ENCODE measurements at places on chromosomes 6 and 20.

DNA sequence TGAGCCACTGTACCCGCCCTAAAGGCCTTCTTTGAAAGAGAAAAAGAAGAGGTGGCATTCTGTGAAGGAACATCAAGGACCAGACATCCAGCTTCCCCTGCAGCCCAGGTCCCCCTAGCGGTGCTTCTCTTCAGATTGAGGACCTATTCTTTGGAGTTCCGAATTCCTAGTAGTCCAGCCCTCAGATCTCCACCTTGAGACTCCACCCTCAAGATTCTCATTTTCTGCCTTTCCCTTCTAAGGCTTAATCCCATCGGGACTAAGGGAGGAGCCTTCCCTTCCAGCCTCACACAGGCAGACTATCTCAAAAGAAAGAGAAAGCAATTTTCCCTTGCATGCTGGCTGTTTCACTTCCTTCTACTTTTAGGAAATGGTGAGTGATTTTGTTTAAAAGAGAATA, 32.5 kb downstream of the MUC22 start:
- peaks cover 25% of the 10 kb centered on the region for H3K27me3 ChIP-seq
- no peak overlapping the region for H3K4me3 ChIP-seq
- DNase-seq = peak; percentile 34
- no peak overlapping the region for H3K27ac ChIP-seq
- H3K36me3 ChIP-seq = no peaks in the 10 kb centered on the region

- DNase-seq = no peak
- H3K4me3 ChIP-seq = no peak overlapping the region
- H3K4me1 ChIP-seq = no peaks in the 10 kb centered on the region
Measured at GRCh38 chr20:10665027-10665561, 8.7 kb downstream of the JAG1 start.

GRCh38 chr6:88163616-88164015, 2.5 kb downstream of the CNR1 start:
- no peak for DNase-seq
- no peaks in the 10 kb centered on the region for H3K36me3 ChIP-seq
- peaks cover 39% of the 10 kb centered on the region for H3K27me3 ChIP-seq
- H3K27ac ChIP-seq = no peak overlapping the region
- no peak overlapping the region for H3K4me3 ChIP-seq
- H3K4me1 ChIP-seq = peaks cover 9% of the 10 kb centered on the region

- H3K27ac ChIP-seq = no peak overlapping the region
- H3K36me3 ChIP-seq = peaks cover 42% of the 10 kb centered on the region
- no peaks in the 10 kb centered on the region for H3K27me3 ChIP-seq
- DNase-seq = no peak
Measured at GRCh38 chr6:137203256-137203655, 15.9 kb downstream of the IFNGR1 start.

GRCh38 chr6:111691345-111692225, 85.9 kb upstream of the TRAF3IP2 start:
- H3K4me3 ChIP-seq = no peak overlapping the region
- peaks cover 66% of the 10 kb centered on the region for H3K4me1 ChIP-seq
- DNase-seq = no peak
- H3K27me3 ChIP-seq = no peaks in the 10 kb centered on the region
- H3K27ac ChIP-seq = peak overlapping the region; percentile 44
- H3K36me3 ChIP-seq = peaks cover 81% of the 10 kb centered on the region

DNA sequence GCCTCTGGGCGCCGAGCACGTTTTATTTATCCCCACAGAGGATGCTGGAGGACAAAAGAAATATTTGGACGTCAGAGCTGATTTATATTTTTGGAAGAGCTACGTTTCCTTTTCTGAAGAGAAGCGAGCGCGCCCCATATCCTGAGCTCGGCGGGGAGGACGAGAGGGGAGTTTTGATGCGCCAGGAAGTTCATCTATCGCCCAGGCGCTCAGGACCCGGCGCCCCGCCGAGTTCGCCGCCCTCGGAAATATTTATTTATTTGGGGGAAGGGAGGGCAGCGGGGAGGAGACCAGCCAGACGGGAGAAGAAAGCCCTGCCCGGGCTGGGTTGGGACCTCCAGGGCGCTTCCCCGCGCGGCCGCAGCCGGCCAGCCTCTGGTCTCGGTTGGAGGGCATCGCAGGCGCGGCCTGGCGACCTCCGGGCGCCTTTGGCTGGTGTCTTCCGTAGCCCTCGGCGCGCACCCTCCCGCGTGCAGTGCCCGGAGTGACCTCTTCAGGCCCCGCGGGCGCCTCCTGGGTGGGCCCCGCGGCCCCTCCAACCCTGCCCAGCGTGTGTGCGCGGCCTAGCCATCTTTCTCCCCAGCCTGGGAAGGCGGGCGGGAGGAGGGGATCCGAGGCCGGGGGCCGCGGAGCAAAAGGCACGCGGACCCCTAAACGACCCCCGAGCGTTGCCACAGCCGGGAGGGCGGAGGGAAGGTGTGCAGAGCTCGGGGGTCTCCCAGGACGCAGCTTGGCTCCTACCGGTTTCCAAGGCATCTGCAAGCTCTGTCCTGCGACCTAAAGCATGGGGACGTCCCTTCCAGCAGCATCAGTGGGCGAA, 5.4 kb upstream of the FOXF2 start:
- H3K36me3 ChIP-seq = no peaks in the 10 kb centered on the region
- H3K27me3 ChIP-seq = peaks cover 76% of the 10 kb centered on the region
- no peak overlapping the region for H3K27ac ChIP-seq
- peaks cover 36% of the 10 kb centered on the region for H3K4me1 ChIP-seq
- H3K4me3 ChIP-seq = no peak overlapping the region
- DNase-seq = no peak

GRCh38 chr6:146931214-146931613, 273.0 kb upstream of the STXBP5 start:
- H3K4me1 ChIP-seq = no peaks in the 10 kb centered on the region
- H3K4me3 ChIP-seq = no peak overlapping the region
- peaks cover 3% of the 10 kb centered on the region for H3K27me3 ChIP-seq

DNA sequence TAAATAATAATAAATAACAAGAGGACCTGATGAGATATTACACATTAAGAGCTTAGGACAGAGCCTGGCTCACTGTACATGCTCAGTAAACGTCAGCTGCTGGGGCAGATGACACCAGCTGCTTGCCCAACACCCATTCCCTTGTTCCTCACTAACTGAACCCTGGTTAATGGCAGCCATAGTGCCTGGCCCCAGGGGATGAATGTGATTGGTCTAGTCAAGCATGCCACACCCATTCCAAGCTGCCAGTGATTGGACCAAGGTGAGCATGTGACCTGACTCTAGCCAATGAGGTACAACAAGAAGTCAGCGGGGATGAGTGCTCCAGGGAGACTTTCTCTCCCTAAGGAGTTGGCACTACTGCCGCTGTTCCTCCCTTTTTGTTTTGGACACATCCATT, 85.1 kb upstream of the PTPN1 start:
- peaks cover 4% of the 10 kb centered on the region for H3K4me1 ChIP-seq
- no peak for DNase-seq
- no peak overlapping the region for H3K4me3 ChIP-seq
- no peak overlapping the region for H3K27ac ChIP-seq
- peaks cover 7% of the 10 kb centered on the region for H3K27me3 ChIP-seq

DNA sequence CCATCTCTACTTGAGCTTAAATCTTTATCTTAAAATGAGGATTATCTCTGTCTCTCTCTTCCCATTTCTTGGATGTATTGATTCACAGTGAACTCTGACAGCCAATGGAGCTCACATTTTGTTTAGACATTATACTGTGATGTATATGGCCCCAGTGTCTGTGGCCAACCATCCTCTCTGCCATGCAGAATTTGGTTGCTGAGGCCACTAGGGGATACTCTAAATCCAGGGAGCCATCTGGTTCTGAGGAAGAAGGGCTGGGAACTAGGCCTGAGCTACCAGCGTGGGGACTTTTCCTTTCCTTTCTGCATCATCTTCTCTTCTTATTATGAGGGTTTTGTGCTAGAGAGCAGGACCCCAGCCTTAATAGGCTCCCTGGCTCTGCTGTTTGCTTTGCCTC, 59.1 kb upstream of the RIPOR2 start:
- no peaks in the 10 kb centered on the region for H3K36me3 ChIP-seq
- peaks cover 82% of the 10 kb centered on the region for H3K4me1 ChIP-seq
- no peak overlapping the region for H3K27ac ChIP-seq
- no peaks in the 10 kb centered on the region for H3K27me3 ChIP-seq
- no peak for DNase-seq
- no peak overlapping the region for H3K4me3 ChIP-seq

- H3K27me3 ChIP-seq = no peaks in the 10 kb centered on the region
- no peak for DNase-seq
- H3K36me3 ChIP-seq = no peaks in the 10 kb centered on the region
- H3K27ac ChIP-seq = no peak overlapping the region
Measured at GRCh38 chr20:55744896-55745295, 260.4 kb downstream of the CBLN4 start.

GRCh38 chr6:144087789-144088426, 7.5 kb downstream of the SF3B5 start:
- peaks cover 4% of the 10 kb centered on the region for H3K4me1 ChIP-seq
- H3K27me3 ChIP-seq = no peaks in the 10 kb centered on the region
- no peak overlapping the region for H3K4me3 ChIP-seq
- DNase-seq = no peak
- no peak overlapping the region for H3K27ac ChIP-seq

DNA sequence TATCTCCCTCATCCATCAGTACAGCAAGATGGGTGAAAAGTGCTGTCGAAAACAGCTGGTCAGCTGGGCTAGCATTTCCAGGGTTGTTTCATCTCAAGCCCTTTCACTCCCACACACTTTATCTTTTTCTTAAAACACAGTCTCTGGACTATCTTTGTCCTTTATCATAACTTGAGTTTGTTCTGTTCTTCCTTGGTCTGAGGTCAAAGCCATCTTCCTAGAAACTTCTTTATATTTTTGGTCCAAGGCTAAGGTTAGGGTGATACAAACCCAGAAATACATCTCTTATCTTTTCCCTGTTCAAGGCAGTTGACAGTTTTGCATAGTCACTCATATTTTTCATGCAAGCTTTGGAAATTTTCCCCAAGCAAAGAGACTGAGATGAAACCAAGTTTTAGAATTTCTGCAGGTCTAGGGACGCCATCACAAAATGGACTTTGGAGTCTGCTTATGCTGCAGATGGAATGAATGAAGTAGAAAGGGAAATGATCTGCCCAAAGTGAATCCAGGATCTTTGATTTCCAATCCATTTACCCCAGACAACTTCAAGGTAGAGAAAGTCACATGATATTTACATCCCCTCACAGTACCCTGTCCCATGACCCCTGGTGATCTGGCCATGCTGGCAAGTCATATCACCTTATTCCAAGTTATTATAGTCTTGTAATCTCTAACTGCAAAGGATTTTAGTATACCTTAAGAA, 297.0 kb downstream of the ZNF217 start:
- no peak overlapping the region for H3K4me3 ChIP-seq
- H3K4me1 ChIP-seq = no peaks in the 10 kb centered on the region
- peaks cover 3% of the 10 kb centered on the region for H3K36me3 ChIP-seq
- no peak for DNase-seq
- H3K27me3 ChIP-seq = no peaks in the 10 kb centered on the region
- H3K27ac ChIP-seq = no peak overlapping the region

DNA sequence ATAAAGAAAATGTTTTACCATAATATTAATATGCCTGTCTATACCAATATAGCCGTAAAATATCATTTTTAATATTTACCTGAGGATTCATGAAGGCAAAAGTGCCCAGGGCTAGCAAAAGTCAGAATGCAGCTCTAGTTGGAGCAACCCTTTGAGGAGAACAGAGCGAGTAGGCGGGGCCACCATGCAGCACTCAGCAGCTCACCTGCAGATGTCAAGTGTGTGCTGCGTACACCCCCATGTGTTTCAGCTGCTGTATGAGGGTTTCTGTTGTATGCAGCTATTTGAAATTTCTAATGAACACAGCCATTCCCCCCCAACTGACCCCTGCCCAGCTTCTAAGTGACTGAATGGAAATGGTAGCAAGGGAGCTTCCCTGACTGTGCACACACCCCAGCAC, 508.0 kb downstream of the QKI start:
- no peak overlapping the region for H3K4me3 ChIP-seq
- H3K27ac ChIP-seq = no peak overlapping the region
- no peaks in the 10 kb centered on the region for H3K27me3 ChIP-seq
- H3K4me1 ChIP-seq = no peaks in the 10 kb centered on the region

DNA sequence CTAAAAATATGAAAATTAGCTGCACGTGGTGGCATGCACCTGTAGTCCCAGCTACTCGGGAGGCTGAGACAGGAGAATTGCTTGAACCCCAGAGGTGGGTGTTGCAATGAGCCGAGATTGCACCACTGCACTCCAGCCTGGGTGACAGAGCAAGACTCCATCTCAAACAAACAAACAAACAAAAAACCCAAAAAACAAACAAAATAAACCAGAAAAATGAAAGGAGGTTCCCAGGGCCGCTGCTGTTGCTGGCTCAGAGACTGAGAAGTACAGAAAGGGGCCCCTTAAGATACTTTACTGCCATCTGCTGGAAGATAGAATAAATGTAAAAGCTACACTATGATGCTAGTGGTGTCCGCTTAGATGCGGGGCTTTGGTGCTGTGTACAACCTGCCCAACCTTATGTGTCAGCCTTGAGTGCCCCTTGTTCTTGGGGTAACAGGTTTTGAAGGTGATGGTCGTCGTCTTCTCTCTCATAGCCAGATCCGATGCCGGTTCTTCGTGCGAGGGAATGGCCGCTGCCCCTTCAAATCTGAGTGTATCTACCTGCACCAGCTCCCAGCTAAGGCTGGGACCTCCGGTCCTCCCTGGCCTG, 2.8 kb upstream of the FANCE start:
- H3K27me3 ChIP-seq = no peaks in the 10 kb centered on the region
- no peak overlapping the region for H3K27ac ChIP-seq
- peaks cover 29% of the 10 kb centered on the region for H3K4me1 ChIP-seq

DNA sequence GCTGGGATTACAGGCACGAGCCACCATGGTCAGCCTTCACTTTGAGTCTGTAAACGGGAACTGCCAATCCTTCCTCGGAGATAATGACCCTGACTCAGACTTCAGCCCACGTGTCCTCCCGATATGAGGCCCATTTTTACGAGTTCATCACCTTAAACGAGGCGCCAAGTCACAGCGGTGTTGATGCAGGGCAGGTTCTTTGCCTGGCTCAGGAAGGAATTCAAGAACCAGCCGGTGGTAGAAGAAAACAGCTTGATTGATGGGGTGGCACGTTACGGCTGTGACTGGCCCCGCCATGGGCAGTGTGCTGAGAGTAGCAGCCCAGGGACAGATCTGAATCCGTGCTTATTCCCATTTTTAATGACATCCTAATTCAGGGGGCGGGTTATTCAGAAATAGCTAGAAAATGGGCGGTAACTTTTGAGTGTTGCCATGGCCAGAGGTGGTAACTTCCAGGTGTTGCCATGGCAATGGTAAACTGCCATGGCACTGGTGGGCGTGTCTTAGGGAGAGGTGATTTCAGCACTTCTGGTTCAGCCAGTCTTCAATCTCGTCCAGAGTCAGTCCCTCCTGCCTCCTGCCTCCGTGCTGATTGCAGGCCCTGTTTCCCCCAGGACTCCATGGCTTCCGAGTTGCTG, 9.1 kb upstream of the MAP1LC3A start:
- H3K36me3 ChIP-seq = no peaks in the 10 kb centered on the region
- DNase-seq = no peak
- no peak overlapping the region for H3K4me3 ChIP-seq
- peaks cover 4% of the 10 kb centered on the region for H3K4me1 ChIP-seq
- no peak overlapping the region for H3K27ac ChIP-seq
- no peaks in the 10 kb centered on the region for H3K27me3 ChIP-seq

DNA sequence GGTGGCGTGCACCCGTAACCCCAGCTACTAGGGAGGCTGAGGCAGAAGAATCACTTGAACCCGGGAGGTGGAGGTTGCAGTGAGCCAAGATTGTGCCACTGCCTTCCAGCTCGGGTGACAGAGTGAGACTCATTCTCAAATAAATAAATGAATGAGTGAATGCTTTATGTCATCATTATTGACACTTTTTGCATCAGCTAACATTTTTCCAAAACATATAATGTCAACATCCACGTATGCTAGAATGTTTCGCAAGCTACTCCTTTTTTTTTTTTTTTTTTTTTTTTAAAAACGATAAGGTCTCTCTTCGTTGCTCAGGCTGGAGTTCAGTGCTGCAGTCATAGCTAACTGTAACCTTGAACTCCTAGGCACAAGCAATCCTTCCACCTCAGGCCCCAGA, 72.2 kb downstream of the SENP6 start:
- H3K4me1 ChIP-seq = no peaks in the 10 kb centered on the region
- H3K36me3 ChIP-seq = peaks cover 22% of the 10 kb centered on the region
- no peak overlapping the region for H3K4me3 ChIP-seq
- H3K27ac ChIP-seq = no peak overlapping the region
